AG10803 (cell line): ENCODE measurements at places on chromosomes 3 and 15.

- peak; percentile 78 for DNase-seq
Observed at GRCh38 chr3:111338059-111338698, 203.8 kb upstream of the CD96 start.

DNA sequence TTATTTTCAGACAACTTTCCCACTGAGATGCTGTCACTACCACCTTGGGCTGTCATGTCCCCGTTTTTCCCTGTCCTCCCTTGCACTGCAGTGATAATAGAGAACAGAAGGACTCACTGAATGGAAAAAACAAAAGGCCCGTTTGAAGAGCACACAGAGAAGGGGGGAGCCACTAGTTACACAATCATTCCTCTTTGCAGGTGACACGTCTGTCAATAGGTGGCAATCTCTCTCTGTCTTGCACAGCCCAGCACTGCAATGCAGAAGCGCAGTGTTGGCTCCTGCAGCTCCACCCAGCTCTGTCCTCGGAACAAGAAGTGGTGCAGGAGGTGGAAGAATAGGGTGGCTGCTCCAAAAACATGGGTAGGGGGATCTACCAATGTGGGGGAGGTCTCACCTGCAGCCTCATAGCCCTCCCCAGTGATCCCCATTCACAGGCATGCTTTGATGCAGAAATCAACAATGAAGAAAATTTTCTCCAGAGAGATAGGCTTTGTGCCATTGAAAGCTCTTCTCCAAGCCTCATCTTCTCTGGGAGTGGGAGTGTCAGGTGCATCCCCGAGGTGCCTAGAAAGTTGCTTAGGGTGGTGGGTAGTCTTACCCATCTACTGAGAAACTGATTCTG, 31.8 kb downstream of the FSTL1 start:
- no peak for DNase-seq

DNA sequence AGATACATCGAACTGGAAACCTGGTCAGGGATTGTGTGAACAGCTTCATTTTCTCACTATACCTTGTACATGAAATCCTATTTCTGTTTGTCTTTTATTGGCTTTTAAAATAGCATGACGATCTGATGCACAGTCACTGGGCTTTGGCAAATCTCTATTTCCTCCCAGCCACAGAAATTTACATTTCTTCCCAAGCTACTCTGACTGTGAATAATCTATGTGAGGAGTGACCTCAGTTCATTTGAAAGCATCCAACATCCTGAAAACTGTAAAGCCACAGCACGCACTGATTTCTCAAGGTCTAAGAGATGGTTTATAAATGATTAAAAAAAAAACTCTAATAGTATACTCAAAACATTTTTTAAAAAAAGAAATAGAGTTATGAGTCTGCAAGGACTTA, 450.3 kb downstream of the IL5RA start:
- DNase-seq, result no peak

- DNase-seq, result no peak
Observed at GRCh38 chr3:179973931-179974361, 62.8 kb downstream of the PEX5L start.

DNA sequence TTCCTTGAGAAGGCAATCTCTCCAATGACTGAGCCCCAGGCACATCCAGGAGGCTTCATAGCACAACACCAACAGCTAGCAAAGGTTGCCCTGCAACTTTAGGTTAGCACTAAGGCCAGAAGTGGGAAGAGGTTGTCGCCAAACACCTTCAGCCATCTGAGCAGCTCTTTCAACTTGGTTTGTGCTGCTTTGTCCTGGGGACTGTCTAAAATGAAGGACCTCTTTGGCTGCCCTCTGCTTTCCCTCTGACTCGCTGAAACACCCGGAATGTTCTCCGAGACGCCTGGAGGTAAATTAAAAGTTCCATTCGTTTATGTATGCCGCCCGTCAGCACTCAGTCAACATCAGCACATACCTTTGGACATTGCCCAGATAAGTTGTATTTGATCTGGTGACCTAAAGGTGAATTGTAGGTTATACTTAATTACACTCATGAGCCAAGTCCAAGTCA, 121.2 kb upstream of the NR2F2 start:
- no peak for DNase-seq

- DNase-seq, result no peak
Observed at GRCh38 chr15:72369964-72370363, 5.8 kb downstream of the HEXA start.

GRCh38 chr3:67804578-67804977, 150.2 kb upstream of the SUCLG2 start:
- no peak for DNase-seq

- no peak for DNase-seq
Observed at GRCh38 chr3:47158208-47158607, 5.7 kb downstream of the SETD2 start.

GRCh38 chr3:47260605-47261004, 22.0 kb downstream of the KIF9 start:
- no peak for DNase-seq

DNA sequence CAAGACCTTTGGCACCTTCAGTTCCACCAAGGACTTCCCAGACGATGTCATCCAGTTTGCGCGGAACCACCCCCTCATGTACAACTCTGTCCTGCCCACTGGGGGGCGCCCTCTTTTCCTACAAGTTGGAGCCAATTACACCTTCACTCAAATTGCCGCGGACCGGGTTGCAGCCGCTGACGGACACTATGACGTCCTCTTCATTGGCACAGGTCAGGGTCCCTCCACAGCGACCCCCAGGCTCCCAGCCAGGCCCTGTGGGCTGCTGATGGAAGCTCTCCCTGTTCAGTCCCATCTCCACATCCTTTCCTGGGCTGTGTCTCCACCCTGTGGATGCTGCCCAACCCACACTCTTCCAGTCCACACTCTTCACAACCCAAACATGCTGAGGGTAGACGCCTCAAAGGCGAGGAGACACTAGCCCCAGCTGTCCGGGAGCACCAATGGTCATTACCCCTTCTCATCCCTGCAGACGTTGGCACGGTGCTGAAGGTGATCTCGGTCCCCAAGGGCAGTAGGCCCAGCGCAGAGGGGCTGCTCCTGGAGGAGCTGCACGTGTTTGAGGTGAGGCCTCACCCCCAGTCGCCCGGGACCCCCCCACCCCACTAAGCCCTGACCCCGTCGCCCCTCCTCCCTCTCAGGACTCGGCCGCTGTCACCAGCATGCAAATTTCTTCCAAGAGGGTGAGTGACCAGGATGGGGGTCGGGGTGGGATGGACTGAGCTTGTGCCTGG, 4.3 kb upstream of the LSMEM2 start:
- DNase-seq, result peak; percentile 47

- peak; percentile 71 for DNase-seq
Observed at GRCh38 chr3:160486459-160486869, 36.9 kb upstream of the TRIM59 start.

GRCh38 chr3:180420804-180421203, 181.2 kb upstream of the TTC14 start:
- no peak for DNase-seq

DNA sequence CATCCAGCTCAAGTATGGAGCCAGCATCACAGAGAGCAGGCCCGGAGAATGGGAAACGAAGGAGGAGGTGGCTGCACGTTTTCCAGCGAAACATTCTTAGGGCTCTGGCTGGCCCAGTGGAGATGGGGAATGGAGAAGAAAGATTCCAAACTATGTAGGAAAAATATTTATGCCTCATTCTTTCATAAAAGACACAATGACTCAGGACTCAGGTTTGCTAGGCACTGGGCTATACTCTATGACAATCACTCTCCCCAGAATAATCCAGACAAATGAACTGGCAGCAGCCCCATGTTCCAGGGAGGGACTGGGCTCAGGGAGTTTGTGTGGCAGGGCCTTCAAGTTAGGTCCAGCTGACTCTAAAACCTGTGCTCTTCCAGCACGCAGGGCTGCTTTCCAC, 110.8 kb upstream of the RAD18 start:
- peak; percentile 67 for DNase-seq

GRCh38 chr3:18208856-18209255, 216.3 kb downstream of the SATB1 start:
- no peak for DNase-seq

DNA sequence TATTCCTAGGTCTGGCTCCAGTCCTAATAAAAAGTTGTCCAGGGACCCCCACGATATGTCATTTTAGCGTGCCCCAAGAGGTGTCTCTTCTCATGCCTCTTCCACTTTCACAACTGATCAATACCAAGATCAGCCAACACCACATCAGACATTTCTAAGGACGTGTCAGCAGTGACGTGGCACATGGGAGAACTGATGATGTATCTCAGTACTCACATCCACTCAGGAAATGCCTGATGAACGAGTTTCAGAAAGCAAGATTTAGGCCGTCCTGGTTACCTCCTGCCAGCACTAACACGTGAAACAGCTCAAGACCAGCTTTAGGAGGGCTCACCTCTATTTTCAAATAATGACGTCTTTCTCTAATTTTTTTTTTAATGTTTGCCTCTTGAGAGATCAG, 19.6 kb downstream of the VGLL4 start:
- DNase-seq, result no peak

DNA sequence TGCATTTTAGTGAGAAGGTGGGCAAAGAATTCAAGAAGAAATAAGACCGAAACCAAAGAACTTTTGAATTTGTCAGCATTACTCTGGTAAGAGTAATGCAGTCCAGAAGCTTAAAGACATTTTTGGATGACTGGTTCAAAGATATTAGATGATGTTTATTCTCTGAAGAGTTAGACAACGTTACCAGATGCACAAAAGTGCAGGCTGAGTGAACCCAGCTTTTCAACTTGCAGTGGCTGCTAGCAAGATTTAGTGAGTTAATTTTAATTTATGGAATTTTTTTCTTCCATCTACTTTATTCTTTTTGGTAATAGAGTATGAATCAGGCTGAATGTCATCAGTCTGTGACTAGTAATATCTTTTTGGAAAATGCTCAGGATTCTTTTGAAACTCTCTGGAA, 267.3 kb upstream of the AZI2 start:
- DNase-seq, result no peak

GRCh38 chr3:175919133-175919532, 1060.0 kb downstream of the NAALADL2 start:
- DNase-seq, result no peak

DNA sequence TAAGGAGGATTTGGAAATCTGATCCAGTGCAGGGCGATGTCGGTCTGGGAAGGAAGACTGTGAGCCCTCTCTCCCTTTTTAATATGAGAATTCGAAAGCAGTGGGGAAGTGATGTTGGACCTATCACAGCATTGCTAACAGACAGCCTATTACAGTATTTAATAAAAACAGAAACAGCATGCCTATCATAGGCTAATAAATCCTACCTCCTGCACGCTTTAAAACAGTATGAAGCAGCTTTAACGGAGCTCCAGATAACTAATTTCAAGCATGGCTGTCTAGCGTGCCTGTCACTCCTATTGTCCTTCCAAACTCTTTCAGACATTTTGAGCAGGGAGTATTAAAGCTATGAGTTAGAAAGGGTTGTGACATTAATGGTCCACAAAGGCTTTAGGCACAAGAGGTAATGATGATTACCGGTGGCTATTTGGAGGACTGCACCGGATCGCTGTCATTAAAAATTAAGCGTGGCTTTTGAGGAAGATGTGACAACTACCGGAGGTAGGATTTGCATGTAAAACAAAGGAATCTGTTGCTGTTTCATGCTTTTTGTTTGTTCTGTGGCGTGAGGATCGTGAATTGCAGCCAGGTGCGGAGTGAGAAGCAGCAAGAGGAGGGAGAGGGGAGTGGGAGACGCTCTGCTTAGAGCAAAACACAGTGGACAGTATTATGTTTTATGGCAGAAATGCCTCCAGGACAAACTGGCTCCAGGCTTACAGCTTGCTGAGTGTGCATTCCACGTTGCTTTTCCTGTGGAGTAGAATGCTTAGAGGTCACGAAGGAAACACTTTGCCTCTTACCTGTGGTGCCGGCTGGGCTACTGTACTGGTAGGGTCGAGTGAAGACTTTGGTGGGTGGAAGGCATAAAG, at the start of gene KCNMB2:
Gene KCNMB2, plus strand, starts transcription at position 226 of the 869 bp plus-strand sequence.
- no peak for DNase-seq

DNA sequence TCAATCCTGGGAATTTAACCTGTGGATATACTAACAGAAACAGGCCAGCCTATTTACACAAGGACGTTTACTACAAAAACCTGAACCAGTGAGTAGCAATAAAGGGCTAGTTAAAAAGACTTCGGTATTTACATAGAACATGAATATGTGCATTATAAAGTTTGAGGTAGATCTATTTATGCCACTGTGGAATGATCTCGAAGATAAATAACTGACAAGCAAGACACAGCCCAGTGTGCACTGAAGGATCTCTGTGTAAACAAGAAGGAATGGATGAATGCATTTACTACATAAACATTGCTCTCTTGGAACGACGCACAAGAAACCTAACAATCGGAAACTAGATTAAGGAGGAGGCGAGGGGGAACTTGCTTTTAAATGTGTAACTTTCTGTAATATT, 132.0 kb upstream of the NSMCE3 start:
- no peak for DNase-seq

- no peak for DNase-seq
Observed at GRCh38 chr3:9143184-9143583, 106.3 kb downstream of the SRGAP3 start.

DNA sequence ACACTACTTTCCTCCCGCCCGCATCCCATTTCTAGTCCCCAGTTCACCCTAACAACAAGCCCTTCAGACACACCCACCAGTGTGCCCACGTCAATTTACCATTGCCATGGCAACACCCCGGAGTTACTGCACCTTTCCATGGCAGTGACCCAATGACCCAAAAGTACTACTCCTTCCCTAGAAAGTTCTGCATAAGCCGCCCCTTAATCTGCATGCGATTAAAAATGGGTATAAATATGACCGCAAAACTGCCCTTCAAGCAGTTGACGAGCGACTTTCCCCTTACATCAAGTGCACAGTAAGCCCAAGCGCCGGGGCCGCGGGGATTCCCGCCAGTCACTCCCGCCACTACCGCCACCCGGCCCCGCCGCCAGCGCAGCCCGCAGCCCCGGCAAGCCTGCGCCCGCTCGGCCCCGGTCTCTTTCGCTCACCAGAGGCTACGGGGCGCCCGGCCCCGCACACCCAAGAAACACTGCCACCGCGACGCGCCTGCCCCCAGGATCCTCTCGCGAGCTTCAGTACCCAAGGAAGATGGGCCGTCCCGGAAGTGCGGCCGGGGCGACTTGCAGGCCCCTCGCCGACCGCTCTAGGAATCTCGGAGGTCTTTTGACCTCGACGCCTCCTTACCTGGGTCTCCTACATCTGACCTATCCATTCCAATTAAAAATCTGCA, 27.2 kb upstream of the ZNF502 start:
- peak; percentile 92 for DNase-seq

DNA sequence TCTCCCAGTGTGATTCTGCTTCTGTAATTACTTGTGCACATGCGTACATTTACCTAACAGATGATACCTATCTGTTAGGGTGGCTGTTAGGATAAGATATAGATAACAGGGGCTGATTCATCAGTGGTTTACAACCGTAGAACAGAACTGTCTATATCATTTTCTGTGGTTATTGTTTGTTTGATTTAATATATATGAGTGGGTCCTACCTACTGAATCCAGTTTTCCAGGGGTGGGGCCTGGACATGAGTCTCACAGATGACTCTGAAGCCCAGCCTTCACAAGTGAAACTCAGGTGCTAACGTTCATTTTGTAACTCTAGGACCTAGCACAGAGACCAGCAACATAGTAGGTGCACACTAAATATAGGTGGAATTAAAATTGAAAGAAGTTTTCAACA, 10.4 kb upstream of the ACAP2 start:
- no peak for DNase-seq
